ENCODE measurements at places on chromosomes 12 and 14.

DNA sequence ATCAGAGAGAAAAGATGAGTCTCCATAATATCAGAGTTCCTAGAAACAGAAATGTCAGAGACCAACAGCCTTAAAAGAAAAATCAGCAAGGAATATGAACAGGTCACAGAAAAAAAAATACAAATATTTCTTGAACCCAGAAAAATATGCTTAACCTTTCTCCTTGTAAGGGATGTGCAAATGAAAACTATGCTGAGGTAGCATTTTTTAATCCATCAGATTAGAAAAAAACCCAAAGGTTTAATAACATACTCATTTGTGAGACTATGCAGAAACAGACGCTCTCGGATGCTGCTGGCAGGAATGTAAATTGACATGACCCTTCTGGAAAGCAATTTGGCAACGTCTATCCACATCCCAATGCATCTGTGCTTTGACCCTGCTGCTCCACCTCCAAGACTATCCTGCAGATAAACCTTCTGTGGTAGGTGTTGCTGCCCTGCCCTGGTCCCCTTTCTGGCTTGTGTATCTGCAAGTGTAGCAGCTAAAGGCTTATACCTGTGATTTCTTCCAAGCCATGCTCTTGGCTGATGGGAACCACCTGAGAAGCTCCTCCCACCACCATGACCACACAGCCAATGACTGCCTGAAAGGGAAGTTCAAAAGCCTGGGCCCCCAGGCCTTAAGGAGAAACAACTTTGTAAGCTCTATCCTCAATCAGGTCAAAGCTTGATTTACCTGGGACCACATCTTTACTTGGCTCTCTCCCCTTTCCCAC, 49.4 kb downstream of the LTBP2 start:
- no peak for DNase-seq

DNA sequence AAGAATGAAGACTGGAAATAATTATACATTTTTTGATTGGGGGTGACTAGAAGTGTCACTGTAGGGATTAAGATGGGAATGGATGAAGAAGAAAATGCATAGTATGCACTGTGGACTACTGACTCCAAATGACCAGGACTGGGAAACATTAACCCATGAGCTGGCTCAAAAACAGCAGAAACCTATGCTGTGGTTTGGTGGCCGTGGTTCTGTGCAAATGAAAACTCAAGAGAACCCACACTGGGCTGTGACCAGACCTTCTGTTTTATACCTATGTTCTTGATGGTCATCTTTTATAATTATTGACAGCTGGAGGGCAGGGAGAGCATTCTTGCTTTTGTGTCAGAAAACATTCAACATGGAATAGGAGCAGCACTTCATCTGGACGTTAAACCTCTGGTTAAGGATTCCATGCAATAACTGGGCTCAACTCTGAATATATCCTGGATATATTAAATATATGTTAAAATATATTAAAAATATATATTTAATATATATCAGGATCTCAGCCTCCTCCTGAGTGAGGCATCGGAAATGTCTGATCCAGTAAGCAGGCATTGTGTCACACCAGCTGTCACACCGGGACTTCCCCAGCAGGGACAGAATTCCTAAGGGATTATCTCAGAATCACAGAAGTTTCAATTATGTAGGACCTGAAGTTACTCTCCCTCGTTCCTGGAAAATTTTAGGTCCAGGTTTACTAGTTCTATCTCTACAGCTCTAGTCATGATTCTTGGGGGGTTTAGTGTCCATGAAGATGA, 48.5 kb downstream of the BBS10 start:
- no peak for DNase-seq

- no peak for DNase-seq
Measured at GRCh38 chr14:89856871-89857345, 97.6 kb downstream of the EFCAB11 start.

DNA sequence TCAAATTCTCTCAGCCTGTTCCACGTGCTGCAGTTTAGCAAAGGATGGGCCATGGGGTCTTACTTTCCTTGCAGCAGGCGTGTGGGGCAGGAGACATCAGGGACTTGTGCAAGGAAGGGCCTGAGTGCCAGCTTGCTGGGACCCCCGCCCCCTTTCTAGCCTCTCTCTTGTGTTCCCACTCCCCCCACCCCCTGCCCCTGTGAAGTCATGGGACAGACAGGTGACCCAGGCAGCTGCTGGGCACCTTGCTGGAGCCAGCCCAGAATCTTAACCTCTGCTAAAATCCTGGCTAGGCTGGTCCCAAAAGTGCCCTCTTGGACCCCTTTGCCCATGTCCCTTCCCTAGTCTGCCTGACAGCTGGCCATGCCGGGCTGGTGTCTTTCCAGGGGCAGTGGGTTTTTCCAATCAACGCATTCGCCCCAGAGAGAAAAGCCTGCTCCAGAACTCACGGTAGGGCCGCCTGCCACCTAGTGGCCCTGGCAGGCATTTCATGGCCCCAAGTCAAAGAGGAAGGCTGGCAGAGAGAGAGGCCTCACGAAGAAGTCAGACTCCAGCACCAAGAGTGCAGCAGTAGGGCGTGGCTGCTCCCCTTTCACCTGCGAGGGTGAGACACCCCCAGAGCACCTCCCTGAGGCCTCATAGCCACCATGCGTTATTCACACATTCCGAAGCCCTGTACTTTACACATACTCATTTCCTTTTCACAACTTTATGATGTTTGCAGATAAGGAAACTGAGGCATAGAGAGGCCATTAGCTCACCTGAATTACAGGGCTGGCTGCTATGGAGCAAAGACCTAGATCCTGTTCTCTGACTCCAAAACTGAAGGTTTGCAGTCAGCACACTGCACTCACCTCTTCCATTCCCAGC, 67.4 kb downstream of the LGMN start:
- peak; percentile 24 for DNase-seq

- DNase-seq, result peak; percentile 18
Measured at GRCh38 chr12:98399532-98399931, 115.9 kb upstream of the TMPO start.

DNA sequence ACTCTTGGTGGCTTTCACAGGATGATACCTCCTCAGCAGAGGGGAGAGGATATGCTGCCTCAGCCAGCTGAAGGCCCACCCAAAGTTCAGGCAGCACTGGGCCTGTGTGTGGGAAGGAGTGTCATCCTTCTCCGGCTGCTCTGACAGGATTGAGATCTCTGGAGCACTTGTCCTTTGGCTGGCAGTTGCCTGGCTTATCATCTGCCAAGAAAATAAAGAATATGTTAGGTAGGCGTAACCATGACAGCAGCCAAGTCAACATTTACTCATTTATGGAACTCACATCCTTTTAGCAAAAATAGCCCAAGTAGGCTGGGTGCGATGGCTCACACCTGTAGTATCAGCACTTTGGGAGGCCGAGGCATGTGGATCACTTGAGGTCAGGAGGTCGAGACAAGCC, 68.5 kb downstream of the PPFIBP1 start:
- DNase-seq, result no peak

- no peak for DNase-seq
Measured at GRCh38 chr14:74661726-74662450, 49.9 kb upstream of the LTBP2 start.

DNA sequence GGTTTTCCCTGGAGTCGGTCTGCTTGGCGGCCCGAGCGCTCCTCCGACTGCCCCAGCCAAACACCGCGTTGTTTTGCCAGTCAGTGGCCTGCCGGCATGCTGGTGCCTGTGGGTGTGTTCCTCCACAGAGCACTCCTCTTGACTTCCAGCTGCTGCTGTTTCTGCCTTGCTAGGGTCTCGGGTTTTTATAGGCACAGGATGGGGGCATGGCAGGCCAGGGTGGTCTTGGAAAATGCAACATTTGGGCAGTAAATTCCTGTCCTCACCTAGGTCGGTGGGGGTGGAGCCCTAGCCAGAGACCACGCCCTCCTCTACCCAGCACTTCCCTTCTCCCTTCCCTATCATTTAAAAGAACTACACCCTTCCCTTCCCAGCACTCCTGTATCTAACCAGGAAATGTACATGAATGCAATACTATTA, 34.7 kb upstream of the VASH1 start:
- DNase-seq, result no peak

- DNase-seq, result no peak
Measured at GRCh38 chr14:104265918-104266630, 127.7 kb downstream of the KIF26A start.

DNA sequence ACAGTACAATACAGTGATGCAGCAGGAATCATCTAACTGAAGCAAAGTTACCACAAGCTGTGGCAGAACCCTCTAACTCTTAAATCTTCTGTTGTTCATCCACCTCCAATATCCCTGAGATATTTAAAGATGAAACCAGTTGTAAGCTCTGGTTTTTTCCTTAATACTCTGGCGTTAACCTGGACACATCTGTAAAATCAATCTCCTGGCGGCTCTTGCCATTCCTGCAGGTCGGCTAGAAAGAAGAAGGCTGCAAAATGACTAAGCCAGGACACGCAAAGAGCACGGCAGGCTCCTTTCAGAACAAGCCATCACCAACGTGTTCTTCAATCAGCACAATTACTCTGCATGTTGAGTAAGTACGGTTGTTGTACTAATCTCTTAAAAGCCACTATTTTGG, 309.3 kb downstream of the MED13L start:
- no peak for DNase-seq

GRCh38 chr12:42918443-42918842, 328.9 kb upstream of the PRICKLE1 start:
- DNase-seq, result no peak

DNA sequence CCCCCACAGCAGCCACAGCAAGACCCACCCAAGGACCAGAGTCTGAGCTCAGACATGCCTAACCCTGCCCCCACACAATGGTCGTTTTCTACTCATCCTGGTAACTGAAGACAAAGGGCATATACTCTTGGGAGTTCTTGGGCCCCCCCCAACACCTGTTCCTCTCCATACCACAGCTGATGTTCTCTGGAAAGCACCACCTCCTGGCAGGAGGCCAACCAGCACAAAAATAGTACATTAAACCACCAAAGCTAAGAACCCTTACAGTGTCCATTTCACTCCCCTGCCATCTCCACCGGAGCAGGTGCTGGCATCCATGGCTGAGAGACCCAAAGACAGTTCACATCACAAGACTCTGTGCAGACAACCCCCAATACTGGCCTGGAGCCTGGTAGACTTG, 80.6 kb upstream of the DAAM1 start:
- no peak for DNase-seq

- no peak for DNase-seq
Measured at GRCh38 chr14:102565331-102565887, 27.0 kb upstream of the RCOR1 start.

DNA sequence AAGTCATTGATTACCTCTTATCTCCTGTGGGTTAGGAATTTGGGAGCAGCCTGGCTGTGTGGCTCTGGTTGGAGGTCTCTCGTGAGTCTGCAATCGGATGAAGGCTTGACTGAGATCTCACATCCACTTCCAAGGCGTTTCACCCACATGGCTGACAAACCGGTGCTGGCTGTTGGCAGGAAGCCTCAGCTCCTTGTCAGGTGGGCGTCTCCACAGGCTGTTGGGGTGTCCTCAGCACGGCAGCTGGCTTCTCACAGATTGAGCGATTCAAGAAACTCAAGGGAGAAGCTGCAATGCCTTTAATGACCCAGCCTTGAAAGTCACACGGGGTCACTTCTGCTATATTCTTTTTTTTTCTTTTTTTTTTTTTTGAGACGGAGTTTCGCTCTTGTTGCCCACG, 28.6 kb upstream of the CORO1C start:
- no peak for DNase-seq

Measured in activated gamma-delta T cell (primary cell).